ENCODE measurements at places on chromosomes 12 and 14. TPM values are rescaled to one million over a fixed set of nuclear protein-coding genes. Genes with fewer than 3 reads are reported as not detected.
A peak's percentile ranks its signal among the peaks of the same experiment; 100 is the strongest.

GRCh38 chr12:98922871-98923270 lies 277.8 kb downstream of the APAF1 start:
- H3K27me3 ChIP-seq, result no peaks in the 10 kb centered on the region
- H3K4me1 ChIP-seq, result no peaks in the 10 kb centered on the region
- no peaks in the 10 kb centered on the region for H3K36me3 ChIP-seq
- DNase-seq, result no peak
- H3K27ac ChIP-seq, result no peak overlapping the region
- H3K4me3 ChIP-seq, result no peak overlapping the region

GRCh38 chr12:14993537-14994266 lies 20.9 kb downstream of the PDE6H start:
- H3K4me3 ChIP-seq, result no peak overlapping the region
- no peaks in the 10 kb centered on the region for H3K36me3 ChIP-seq
- no peaks in the 10 kb centered on the region for H3K27me3 ChIP-seq
- H3K27ac ChIP-seq, result no peak overlapping the region

DNA sequence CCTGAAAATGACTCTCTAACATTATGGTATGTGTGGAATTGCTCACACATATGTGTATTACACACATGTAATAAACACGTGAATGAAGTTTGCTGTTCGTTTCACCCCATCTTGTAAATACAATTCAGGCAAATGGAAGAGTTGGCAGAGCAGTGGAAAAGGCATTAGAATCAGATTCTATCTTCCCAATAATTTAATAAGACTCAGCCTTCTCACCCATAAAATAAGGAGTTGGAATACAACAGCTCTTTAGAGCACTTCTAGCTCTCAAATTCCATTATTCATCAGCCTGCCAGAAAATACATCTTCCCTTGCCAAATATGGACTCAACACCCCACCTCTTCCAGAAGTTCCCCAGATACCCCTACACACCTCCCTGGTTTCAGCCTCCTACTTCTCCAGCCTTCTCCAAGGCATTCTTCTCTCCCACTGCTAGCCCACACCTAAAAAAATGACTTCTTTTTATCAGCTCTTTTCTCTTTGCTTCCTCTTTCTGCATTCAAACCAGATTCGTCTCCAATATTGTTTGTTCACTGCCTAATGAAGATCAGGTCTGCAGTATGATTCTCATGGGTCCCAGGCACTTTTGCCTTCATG lies 66.2 kb upstream of the DYRK2 start:
- H3K4me1 ChIP-seq, result peaks cover 11% of the 10 kb centered on the region
- no peak for DNase-seq
- no peak overlapping the region for H3K4me3 ChIP-seq

- H3K4me1 ChIP-seq, result peaks cover 22% of the 10 kb centered on the region
- no peak for DNase-seq
- H3K27me3 ChIP-seq, result no peaks in the 10 kb centered on the region
- H3K27ac ChIP-seq, result no peak overlapping the region
- no peaks in the 10 kb centered on the region for H3K36me3 ChIP-seq
Measured at GRCh38 chr12:131025939-131026702, 72.4 kb downstream of the ADGRD1 start.

DNA sequence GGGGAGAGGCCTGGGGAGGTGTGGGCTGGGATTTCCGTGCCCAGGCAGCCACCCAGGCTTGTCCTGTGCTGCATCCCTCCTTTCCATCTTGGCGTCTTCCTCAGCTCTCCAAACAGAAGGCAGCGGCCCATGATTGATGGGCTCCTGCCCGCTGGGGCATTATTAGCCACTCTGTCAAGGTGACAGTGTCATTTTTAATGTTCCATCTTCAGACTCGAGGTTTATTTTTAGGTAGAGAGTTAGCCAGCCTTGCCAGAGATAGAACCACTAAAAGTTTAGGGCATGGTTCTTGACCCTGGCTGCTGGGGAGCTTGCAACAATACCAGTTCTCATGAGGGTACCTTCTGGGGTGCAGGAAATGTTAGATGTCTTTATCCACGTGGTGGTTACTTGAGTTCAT lies 90.1 kb downstream of the AACS start:
- H3K4me1 ChIP-seq, result no peaks in the 10 kb centered on the region
- H3K4me3 ChIP-seq, result no peak overlapping the region
- no peaks in the 10 kb centered on the region for H3K36me3 ChIP-seq
- no peak for DNase-seq
- no peak overlapping the region for H3K27ac ChIP-seq
- H3K27me3 ChIP-seq, result no peaks in the 10 kb centered on the region

DNA sequence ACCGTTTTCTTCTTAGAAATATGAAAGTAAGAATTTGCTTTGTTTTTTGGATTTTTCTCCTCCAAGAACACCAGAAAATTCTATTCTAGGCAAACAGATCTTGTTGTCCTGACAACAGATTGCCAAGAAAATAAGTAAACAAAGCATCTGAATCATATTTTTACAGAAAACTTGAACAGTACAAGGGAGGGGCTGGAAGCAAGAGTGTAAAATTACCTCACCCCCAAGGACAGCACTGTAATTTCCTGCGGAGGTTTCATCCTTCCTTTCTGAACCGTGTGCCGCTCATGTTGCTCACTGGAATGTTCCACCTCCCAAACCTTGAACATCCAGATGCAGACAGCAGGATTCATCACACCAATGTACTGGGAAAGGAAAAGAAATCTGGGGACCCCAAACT lies 5.4 kb upstream of the CAMKK2 start:
- no peaks in the 10 kb centered on the region for H3K36me3 ChIP-seq
- H3K27ac ChIP-seq, result no peak overlapping the region
- no peaks in the 10 kb centered on the region for H3K27me3 ChIP-seq
- H3K4me1 ChIP-seq, result peaks cover 12% of the 10 kb centered on the region

DNA sequence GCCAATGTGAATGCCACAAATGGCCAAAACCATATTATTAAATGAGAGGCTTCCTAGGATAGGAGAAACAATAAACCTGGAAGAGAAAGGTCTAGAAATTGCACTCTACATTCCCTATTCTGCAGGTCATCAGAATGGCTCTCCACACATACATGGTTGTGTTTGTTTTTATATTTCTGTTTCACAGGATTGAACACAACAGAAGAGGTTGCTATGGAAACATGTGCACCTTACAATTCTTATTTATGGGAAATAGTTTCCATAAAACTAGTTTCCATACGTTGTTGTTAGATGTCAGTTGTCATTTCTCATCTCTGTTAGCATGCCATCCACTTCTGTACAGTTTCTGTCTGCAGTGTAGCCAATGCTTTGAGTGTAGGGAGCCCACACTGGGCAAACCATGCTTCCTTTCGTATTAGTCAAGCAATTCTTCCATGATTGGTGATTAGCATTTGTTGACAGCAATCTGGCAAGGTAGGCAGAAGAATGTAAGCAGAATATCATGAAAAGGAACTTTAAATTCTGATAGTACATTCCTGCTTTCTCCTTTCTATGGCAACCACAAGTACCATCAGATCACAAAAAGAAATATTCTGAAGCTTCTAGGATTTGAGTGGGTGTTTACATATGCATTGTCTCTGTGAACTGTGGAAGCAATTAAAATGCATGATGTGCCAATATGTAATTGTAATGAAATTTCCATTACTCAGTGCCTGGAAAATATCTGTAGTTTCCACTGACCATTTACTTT lies 141.6 kb upstream of the AVPR1A start:
- H3K27me3 ChIP-seq, result peaks cover 3% of the 10 kb centered on the region
- no peak overlapping the region for H3K4me3 ChIP-seq
- H3K4me1 ChIP-seq, result no peaks in the 10 kb centered on the region
- H3K36me3 ChIP-seq, result no peaks in the 10 kb centered on the region
- no peak for DNase-seq
- no peak overlapping the region for H3K27ac ChIP-seq

GRCh38 chr12:53076461-53076860 lies 2.7 kb downstream of the SPRYD3 start:
- no peak overlapping the region for H3K4me3 ChIP-seq
- H3K36me3 ChIP-seq, result peaks cover 43% of the 10 kb centered on the region
- no peaks in the 10 kb centered on the region for H3K27me3 ChIP-seq
- no peak for DNase-seq
- H3K27ac ChIP-seq, result no peak overlapping the region

- H3K4me1 ChIP-seq, result peaks cover 40% of the 10 kb centered on the region
- peak overlapping the region; percentile 78 for H3K27ac ChIP-seq
- peak overlapping the region; percentile 86 for H3K4me3 ChIP-seq
- H3K36me3 ChIP-seq, result no peaks in the 10 kb centered on the region
- H3K27me3 ChIP-seq, result no peaks in the 10 kb centered on the region
Measured at GRCh38 chr14:52313462-52313861, 650 bp upstream of the PTGER2 start.

DNA sequence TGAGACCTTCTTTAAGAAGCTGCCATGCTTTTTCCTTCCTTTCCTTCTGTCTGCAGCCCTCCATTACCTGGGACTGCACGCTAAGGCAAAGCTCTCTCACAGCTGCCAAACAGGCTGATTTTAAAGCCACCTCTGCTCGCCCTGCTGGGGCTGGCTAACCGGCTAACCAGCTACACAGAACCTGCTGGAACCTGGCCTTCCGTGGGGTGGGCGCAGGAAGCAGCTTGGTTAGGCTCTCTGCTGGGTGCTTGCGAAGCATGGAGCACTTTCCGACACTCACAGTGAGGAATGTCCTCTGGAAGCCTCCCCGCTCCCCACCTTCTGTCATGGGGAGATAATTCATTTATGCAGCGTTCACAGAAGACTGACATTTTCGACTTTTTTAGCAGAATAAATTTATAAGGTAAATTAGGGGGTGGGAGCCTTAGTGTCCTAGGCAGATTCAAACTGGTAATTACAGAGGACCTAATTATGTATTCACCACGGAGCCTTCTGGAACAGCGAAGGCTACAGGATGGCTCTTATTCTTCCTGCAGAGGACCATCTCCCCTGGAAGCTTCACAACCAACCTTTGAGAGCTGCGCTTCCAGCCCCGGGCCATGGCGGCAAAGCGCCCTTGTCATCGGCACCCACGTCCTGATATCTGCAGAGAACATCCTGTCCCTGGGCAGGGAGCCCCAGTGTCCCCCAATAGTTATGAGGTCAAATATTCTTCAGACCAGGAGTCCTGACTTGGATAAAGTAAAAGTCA lies 12.4 kb upstream of the BCL11B start:
- H3K4me1 ChIP-seq, result peaks cover 73% of the 10 kb centered on the region
- H3K27me3 ChIP-seq, result no peaks in the 10 kb centered on the region
- H3K4me3 ChIP-seq, result no peak overlapping the region
- peaks cover 8% of the 10 kb centered on the region for H3K36me3 ChIP-seq
- no peak for DNase-seq

DNA sequence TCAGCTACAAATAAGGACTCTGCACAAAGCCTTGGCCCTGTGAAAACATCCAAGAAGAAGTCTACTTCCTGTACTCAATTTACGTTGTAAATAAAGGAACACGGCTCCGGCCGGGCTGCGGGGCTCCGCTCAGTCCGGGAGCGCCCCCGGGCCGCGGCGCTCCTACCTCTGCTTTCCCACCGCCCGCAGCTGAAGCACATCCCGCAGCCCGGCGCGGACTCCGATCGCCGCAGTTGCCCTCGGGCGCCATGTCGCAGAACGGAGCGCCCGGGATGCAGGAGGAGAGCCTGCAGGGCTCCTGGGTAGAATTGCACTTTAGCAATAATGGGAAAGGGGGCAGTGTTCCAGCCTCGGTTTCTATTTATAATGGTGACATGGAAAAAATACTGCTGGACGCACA lies 502.3 kb upstream of the FOXG1 start:
- H3K36me3 ChIP-seq, result no peaks in the 10 kb centered on the region
- DNase-seq, result no peak
- H3K27ac ChIP-seq, result no peak overlapping the region

DNA sequence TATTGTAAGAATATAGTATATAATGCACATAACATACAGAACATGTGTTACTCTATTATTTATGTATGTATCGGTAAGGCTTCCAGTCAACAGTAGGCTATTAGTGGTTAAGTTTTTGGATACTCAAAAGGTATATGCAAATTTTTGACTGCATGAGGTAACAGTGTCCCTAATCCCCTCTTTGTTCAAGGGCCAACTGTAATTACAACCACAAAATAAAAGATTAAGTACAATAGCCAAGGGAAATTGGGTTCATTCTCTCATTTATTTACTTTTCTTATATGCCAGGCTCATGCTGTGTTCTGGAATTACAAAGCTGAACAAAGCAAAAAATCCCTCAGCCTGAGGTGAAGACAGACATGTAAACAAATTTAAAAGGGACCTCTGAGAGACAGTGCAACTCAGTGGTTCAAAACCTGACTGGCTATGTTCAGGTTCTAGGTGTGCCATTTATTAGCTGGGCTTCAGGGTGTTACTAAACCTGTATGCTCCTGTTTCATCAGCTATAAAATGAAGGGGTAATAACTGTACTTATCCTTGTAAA lies 43.4 kb upstream of the TSPAN8 start:
- H3K4me1 ChIP-seq, result no peaks in the 10 kb centered on the region
- H3K27me3 ChIP-seq, result no peaks in the 10 kb centered on the region
- H3K4me3 ChIP-seq, result no peak overlapping the region
- no peak for DNase-seq
- no peaks in the 10 kb centered on the region for H3K36me3 ChIP-seq

DNA sequence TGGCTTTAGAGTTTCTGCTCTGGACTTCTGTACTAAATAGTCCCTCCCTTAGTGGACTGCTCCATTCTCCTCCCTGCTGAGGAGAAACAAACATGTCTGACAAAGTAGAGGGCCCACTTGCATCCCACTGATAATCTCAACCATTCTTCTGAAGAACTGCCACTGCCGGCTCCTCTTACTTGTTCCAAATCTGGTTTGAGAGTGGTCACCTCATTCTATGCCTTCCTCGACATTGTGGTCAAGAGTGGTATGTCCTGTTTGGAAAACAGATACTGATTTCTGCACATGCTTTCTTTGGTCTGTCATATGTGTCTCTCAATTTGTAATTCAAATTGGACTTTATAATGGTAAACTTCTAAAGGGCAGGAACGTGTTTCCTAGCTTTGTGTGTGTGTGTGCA lies 36.3 kb upstream of the PLEKHA5 start:
- H3K36me3 ChIP-seq, result no peaks in the 10 kb centered on the region
- no peak for DNase-seq
- no peak overlapping the region for H3K4me3 ChIP-seq

GRCh38 chr14:61154641-61155040 lies 126.5 kb downstream of the TMEM30B start:
- no peaks in the 10 kb centered on the region for H3K4me1 ChIP-seq
- H3K27ac ChIP-seq, result no peak overlapping the region
- no peaks in the 10 kb centered on the region for H3K36me3 ChIP-seq

DNA sequence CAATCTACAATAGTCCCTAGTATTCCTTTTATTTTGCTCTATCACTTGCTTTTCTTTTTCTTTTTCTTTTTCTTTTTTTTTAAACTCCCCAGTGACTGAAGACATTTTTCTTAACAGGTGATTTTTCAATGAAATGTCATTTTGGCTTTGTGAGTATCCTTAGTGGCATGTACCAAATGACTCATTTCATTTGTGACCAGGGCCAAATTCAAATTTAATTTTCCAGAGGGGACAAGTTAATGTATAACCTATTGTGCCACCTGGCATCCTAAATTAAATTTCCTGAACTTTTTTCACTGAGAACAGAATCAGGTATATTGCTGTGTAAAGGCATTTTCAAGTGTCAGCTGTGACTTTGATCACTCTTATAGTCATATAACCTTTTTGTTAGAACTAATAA lies 39.7 kb upstream of the SYT1 start:
- no peak overlapping the region for H3K27ac ChIP-seq
- no peak for DNase-seq
- no peaks in the 10 kb centered on the region for H3K36me3 ChIP-seq
- no peaks in the 10 kb centered on the region for H3K4me1 ChIP-seq

OR4Q2 gene
- total RNA-seq, result not detected

SERPINA12 gene
- total RNA-seq, result not detected

CRADD gene
- 26.4 TPM for total RNA-seq

TOMM20L gene
- total RNA-seq, result 0.66 TPM

SNRPF gene
- total RNA-seq, result 22.7 TPM

ADAMTS20 gene
- not detected for total RNA-seq

AQP6 gene
- total RNA-seq, result not detected

P2RX2 gene
- not detected for total RNA-seq

CYP46A1 gene
- total RNA-seq, result 0.09 TPM

IL31 gene
- total RNA-seq, result not detected

RARG gene
- total RNA-seq, result 24.0 TPM
